Activated CD4-positive, alpha-beta T cell treated with anti-CD3 and anti-CD28 coated beads, Interleukin-2, amount 10 ng/mL, durations not matched to agents 7 days and 5 days (primary cell): ENCODE measurements at places on chromosomes 5 and 9. TPM values are rescaled to one million over a fixed set of nuclear protein-coding genes. Genes with fewer than 3 reads are reported as not detected.

DMGDH gene
- not detected for total RNA-seq

NDUFS6 gene
- 20.8 TPM for total RNA-seq

GRCh38 chr9:105712773-105713172, 18.4 kb downstream of the TMEM38B start:
- DNase-seq, result no peak

GRCh38 chr5:96661855-96662724, at the start of gene CAST:
Gene CAST (plus strand): TSS chr5:96662376. CDS start chr5:96662423, 47 bp downstream.
- peak; percentile 84 for DNase-seq

- DNase-seq, result no peak
Measured at GRCh38 chr5:75366787-75367186, 29.8 kb downstream of the HMGCR start.

GRCh38 chr5:84131372-84131771, 253.3 kb downstream of the EDIL3 start:
- DNase-seq, result no peak

DNA sequence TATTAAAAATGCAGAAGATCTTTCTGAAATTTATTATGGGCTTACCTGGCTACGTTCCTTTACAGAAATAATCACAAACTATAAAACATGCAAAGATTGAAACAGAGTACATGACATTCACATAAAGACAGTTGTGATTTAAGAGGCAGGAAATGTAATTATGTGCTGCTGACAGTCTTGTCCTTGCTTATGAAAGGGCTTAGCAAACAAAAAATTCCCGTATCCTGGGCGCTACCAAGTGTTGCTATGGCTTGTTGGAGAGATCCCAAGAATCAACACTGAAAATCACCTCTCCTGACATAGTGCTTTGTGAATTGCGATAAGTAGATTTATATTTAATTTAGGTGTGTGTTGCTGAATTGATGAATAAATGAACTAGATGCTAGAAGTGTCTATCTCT, 352.5 kb upstream of the C9orf72 start:
- DNase-seq, result no peak

DOK3 gene
- total RNA-seq, result 2.9 TPM

KIAA0825 gene
- total RNA-seq, result 2.7 TPM

DNA sequence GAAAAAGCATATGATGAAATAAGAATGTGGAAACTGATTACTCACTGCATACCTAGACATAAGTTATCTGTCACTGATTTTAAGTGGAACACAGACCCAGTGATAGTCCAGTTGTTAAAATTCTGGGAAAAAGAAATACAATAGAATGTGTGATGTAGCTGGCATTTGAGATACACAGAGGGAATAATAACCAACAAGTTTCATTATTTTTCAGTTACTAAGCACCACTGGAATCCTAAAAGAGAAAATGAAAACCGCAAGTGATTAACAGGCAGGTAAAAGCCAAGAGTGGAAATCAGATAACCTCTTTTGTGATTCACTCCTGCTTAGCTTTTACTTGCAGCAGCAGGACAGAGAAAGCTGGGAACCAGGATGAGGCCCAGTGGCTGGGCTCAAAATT, 994.0 kb upstream of the SEMA6A start:
- DNase-seq, result no peak

DNA sequence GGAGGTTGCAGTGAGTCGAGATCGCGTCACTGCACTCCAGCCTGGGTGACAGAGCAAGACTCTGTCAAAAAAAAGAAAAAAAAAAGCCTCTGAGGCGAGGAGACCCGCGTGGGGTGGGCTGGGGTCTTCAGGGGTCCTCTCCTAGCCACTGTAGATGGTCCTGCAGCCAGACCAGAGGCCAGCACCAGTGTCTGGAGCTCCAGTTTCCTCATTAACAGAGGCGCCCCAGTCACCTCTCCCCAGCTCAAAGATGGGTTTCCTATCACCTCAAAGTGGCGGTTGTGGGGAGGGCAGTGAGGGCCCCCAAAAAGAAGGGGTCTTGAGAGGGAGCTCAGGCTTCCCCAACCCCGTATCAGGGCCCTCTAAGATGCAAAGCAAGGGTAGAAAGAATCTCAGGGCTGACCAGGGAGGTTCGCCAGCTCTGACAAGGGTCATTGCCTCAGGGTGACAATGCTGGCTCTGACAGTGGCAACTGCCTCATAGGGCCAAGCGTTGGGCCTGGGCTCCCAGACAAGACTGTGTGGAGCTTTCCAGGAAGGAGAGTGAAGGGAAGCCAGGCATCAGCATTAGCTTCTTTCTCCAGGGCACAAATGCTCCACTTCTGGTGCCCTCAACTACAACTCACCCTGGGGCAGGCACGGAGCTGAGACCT, 15.0 kb downstream of the STK10 start:
- no peak for DNase-seq

GRCh38 chr9:73023025-73023541, 70.2 kb upstream of the ALDH1A1 start:
- DNase-seq, result peak; percentile 56

GRCh38 chr9:129889941-129890717, 54.9 kb downstream of the USP20 start:
- DNase-seq, result peak; percentile 92

- DNase-seq, result no peak
Measured at GRCh38 chr5:72096602-72097188, 10.6 kb upstream of the MAP1B start.

- no peak for DNase-seq
Measured at GRCh38 chr5:122067390-122067789, 10.7 kb downstream of the LOX start.

- DNase-seq, result no peak
Measured at GRCh38 chr5:78905084-78905938, 79.8 kb downstream of the ARSB start.

ADRB2 gene
- total RNA-seq, result 1.3 TPM

DNA sequence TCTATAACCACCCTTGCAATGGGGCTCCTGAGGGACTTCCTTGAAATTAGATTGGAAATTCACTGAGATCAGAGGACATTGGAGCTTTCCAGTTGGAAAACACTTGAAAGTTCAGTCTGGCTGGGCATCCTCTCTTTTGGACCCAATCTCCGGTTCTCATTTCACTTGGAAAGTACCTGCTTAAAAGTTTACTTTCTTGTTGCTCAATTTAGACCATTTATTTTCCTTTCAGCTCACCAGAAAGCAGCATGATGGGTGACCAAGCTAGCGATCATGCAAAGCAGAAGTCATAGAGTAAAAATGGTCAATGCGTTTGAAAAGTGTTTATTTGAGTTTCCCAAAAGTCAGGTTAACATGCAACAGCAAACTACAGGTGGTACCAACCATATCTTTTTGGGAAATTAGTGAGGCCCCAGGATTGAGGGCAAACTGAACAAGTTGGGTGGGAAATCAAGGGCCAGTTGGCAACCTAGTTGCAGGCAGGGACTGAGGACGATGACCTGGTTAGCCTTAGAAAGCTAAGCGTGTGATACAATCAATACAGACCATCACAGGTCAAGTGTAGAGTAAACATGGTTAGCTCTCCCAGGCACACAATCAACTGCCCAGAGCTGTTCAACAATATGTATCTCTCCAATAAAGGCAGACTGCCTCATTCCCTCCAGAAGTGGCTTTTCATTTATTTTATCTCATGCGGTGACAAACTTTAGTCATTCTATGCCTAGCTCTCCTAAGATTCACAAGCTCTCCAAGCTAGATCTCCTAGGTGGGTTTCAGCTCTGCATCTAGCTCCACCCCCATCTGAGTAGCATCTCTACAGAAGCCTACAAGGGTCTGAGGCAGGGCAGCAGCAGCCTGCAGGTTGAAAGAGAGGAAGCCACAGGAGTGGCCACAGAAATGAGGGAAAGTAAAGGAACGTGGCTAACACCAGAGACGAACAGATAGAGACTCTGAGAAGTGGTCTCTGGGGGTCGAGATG, 136.9 kb downstream of the UGCG start:
- no peak for DNase-seq

OTULINL gene
- 31.4 TPM for total RNA-seq

- no peak for DNase-seq
Measured at GRCh38 chr5:90641528-90641927, 82.9 kb downstream of the ADGRV1 start.

FREM1 gene
- total RNA-seq, result not detected

FOXD4L5 gene
- 0.27 TPM for total RNA-seq

GRCh38 chr5:28961816-28962215, 1923.4 kb upstream of the CDH9 start:
- no peak for DNase-seq

GRCh38 chr5:151664694-151665585, 21.8 kb downstream of the SPARC start:
- DNase-seq, result no peak

GRCh38 chr5:170571875-170572852, 68.3 kb downstream of the KCNIP1 start:
- peak; percentile 13 for DNase-seq

LHX6 gene
- total RNA-seq, result not detected

BHMT2 gene
- not detected for total RNA-seq

GRCh38 chr5:166551384-166551783, 1740.1 kb upstream of the WWC1 start:
- DNase-seq, result no peak

- DNase-seq, result no peak
Measured at GRCh38 chr9:16912197-16912596, 41.7 kb upstream of the BNC2 start.

DNA sequence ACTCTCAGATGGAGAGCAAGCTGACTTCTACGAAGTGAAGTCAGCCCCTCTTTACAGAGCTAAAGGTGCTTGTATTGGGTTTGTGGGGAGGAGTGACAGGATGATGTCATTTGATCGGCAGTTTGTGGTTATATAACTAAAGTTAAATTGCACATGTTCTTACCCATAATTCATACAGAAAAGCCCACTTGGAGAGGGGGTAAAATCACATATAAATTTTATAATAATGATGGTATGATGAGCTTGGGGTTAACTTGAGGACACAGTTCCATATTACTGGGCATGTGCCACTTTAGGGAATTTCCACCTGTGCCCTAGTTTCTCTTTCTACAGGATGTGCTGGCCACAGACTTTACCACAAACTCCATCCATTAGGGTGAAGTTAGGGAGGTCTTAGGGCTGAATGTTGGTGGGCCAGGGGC, 1178.6 kb upstream of the CDH9 start:
- no peak for DNase-seq

TEX48 gene
- total RNA-seq, result 0.97 TPM

- DNase-seq, result no peak
Measured at GRCh38 chr5:119358530-119358900, 2.7 kb downstream of the TNFAIP8 start.

DNA sequence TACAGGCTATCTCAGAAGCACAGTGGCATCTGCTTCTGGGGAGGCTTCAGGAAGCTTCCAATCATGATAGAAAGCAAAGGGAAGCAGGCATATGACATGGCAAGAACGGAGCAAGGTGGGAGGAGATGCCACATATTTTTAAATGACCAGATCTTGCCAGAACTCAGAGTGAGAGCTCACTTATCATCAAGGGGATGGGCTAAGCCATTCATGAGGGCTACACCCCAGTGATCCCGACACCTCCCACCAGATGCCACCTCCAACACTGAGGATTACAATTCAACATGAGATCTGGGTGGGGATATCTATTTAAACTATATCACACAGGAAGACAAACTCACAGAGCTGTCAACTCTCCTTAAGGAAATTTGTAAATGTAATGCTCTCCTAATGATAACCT, 258.8 kb downstream of the SPOCK1 start:
- DNase-seq, result no peak

DNA sequence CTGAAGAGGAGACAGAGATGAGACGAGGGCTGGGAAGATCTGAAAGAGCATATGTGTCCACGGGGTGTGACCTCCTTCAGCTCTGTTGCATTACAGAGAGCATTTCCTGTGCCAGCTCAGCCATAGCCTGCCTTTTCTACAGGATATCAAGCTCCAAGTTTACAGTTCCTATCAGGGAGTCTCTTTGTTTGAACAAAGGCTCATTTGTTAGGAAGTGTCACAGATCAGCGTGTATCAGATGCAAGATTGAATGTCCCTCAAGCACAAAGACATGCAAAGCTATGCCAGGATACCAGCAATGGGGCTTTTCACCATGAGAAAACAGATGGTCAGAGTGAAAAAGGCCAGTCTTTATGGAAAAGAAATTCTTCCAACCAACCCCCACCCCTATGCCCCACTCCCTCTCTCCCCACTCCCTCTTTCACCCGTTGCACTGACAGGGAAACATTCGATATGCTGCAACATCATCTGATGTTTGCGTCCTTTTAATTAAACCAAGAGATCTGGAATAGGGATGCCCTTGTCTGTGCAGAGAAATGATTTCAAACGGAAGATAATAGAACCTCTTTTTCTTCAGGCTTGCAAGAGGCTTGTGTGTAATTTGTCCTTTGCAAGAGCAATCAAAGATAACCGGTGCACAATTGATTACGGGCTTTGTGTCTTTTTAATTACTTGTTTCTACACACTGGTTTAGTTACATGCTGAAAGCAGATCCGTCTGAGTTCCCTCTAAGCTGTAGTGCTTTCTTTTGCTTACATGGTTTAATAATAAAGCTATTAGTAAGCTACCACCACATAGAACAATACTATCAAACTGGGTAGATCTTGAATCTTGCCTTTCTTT, 263.1 kb upstream of the RGMB start:
- no peak for DNase-seq

GRCh38 chr5:89988998-89989655, 420.4 kb downstream of the CETN3 start:
- no peak for DNase-seq

ADAMTSL2 gene
- total RNA-seq, result not detected

DNA sequence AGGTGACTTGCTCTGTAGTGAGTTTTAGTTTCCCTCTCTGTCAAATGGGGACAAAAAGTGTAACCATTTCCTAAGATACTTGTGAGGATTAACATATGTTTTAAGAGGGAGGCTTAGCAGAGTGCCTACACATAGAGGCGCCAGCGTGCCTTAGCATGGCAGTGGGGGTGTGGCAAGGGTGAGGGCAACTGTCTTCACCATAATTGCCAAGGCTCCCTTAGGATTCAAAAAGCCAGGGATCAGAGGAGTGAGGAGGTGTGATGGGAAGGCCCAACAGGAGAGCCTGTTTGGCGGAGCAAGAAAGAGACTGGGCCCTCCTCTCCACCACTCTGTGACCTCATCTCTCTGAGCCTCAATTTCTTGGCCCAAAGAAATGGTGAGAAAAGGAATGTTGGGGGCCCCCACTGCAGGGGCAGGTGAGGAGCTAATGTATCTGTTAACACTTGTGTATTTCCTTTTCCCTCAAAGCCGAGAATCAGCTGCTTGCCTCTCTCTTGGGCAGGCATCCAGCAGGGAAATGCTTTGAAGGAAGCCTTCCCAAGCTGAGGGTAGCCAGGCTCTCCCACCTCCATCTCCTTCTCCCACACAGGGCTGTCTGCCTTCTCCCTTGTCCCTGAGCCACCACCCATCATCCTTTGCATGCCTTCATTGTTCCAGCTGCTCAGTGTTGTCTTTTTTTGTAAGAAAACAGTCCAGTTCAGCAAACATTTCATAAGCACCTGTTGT, 76.0 kb downstream of the DAB2IP start:
- DNase-seq, result no peak

GRCh38 chr5:6446626-6447309, 1.9 kb upstream of the UBE2QL1 start:
- DNase-seq, result no peak

DNA sequence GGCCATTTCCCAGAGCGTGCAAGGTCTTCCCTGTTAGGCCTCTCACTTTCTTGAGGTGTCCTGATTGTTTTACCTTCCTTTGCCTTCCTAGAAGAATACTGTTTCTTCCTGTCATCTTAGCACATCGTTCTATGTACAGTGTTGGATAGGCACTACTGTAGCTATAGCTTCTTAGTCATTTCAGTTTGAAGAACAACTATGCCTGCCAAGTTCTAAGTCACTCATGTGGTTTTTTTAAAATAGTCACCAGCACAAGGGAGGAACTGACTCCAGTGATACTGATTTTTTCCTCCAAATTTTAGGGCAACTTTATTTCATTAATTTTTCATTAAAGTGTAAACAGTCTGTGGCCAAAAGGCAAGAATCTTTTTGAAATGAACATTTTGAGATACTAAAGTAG, 122.4 kb upstream of the NR5A1 start:
- no peak for DNase-seq
